ENCODE measurements at places on chromosomes 16 and 17.

DNA sequence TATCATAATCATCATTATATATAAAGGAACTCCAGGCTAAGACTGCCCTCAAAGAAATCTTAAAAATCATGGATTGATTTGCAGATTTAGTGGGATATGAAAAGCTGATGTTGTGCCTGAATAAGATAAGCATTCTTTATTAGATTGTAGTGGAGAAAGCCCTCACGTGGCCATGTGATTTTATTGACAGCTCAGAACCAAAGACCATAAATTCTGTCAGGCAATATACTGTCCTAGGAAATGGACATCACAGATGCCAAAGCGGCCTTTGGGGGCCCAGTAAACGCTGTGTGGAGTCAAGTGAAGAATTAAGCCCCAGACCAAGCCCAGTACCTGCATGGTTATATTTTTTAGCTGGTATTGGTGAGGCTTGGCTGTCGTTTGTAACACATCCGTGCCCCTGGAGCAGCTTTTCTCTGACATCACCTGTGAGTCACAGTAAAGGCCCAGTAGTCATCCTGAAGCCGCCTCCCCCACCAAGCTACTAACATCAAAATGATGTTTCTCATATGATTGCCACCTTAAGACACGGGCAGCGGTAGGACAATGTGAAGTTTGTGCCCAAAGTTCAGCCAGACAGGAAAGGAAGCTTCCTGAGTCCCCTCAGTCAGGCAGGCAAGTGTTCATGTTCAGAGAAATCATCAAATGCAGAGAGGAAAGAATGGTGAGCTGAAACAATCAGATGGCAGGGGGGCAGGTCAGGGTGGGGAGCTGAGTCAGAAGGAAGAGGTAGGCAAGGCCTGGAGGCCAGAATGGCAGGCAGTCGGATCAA lies 209.4 kb downstream of the IRX3 start:
- no peak for DNase-seq

- no peak for DNase-seq
Measured at GRCh38 chr16:88665148-88665547, 2.3 kb upstream of the MVD start.

DNA sequence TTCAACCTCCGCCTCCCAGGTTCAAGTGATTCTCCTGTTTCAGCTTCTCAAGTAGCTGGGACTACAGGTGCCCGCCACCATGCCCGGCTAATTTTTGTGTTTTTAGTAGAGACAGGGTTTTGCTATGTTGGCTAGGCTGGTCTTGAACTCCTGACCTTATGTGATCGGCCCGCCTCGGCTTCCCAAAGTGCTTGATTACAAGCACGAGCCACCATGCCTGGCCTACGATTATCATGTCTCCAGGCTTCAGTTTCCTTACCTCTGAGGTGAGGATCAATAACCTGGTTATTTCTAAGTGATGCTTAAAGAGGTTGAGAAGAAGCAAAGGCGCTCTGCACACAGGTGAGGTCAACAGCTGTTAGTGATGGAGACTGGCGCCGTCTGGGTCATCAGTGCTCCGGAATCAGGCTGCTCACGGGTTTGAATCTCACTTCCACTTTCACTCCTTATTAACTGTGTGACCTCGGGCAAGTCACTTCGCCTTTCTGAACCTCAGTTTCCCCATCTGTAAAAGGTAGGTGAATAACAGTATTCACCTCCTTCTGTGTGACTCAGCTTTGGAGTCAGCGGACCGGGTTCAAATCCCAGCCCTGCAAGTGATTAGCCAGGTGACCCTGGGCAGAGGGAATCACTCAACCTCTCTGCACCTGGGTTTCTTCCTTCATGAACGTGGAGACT lies 745 bp upstream of the ABCC1 start:
- no peak for DNase-seq

- DNase-seq: no peak
Measured at GRCh38 chr16:88651276-88651988, 579 bp upstream of the CYBA start.

- no peak for DNase-seq
Measured at GRCh38 chr17:47708864-47709541, 15.0 kb downstream of the TBKBP1 start.

GRCh38 chr17:52751051-52751450 lies 592.5 kb upstream of the CA10 start:
- no peak for DNase-seq

DNA sequence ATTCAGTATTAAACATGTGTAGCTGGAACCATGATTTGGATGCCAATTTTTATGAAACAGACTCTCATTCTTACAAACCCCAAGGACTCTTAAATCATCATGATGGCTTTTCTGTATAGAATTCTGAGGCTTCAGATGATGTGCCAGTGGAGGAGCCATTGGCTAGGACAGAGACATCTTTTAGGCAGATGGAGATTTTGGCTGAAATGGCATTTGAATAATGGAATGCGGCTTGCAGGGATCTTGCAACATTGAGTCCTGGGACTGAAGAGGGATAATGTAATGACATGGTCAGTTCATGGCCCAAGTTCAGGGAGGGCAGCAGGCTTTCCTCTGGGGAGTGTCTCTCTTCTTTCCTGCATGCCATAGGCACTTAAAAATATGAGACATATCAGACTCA lies 172.4 kb downstream of the ABCA8 start:
- DNase-seq: no peak

GRCh38 chr16:86016201-86016965 lies 117.4 kb downstream of the IRF8 start:
- no peak for DNase-seq

GRCh38 chr16:53664724-53665345 lies 38.8 kb downstream of the RPGRIP1L start:
- no peak for DNase-seq

GRCh38 chr17:57862694-57863667 lies 13.1 kb upstream of the MRPS23 start:
- no peak for DNase-seq

DNA sequence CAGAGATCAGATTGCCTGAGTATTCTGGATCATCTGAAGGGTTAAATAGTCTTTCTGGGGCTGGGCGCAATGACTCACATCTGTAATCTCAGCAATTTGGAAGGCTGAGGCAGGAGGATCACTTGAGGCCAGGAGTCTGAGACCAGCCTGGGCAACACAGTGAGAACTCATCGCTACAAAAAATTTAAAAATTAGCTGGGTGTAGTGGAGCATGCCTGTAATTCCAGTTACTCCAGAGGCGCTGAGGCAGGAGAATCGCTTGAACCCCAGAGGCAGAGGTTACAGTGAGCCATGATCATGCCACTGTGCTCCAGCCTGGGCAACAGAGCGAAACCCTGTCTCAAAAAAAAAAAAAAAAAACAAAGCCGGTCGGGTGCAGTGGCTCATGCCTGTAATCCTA lies 15.7 kb downstream of the MVP start:
- DNase-seq: no peak

- DNase-seq: no peak
Measured at GRCh38 chr17:37194208-37194607, 181.6 kb upstream of the C17orf78 start.

- no peak for DNase-seq
Measured at GRCh38 chr17:39057701-39058206, 90.6 kb upstream of the FBXO47 start.

DNA sequence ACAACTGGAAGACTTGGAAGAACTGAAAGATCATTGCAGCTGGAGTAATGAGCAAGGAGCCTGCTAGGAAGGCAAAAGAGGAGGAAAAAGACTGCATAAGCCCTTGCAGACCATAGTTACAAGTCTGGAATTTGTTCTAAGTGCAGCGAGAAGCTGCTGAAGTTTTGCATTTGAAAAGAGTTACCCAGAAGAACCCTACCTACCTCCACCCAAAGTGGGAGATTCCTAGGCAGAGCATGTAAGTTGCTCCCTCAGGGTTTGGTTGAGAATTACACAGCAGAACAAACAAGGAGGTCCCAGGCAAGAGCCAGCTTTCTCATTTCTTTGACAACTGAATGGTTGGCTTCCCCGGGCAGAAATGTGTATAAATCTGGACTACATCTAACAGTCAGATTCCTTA lies 118.7 kb upstream of the NUDT7 start:
- DNase-seq: no peak

GRCh38 chr17:20934288-20934687 lies 108.5 kb downstream of the USP22 start:
- no peak for DNase-seq

DNA sequence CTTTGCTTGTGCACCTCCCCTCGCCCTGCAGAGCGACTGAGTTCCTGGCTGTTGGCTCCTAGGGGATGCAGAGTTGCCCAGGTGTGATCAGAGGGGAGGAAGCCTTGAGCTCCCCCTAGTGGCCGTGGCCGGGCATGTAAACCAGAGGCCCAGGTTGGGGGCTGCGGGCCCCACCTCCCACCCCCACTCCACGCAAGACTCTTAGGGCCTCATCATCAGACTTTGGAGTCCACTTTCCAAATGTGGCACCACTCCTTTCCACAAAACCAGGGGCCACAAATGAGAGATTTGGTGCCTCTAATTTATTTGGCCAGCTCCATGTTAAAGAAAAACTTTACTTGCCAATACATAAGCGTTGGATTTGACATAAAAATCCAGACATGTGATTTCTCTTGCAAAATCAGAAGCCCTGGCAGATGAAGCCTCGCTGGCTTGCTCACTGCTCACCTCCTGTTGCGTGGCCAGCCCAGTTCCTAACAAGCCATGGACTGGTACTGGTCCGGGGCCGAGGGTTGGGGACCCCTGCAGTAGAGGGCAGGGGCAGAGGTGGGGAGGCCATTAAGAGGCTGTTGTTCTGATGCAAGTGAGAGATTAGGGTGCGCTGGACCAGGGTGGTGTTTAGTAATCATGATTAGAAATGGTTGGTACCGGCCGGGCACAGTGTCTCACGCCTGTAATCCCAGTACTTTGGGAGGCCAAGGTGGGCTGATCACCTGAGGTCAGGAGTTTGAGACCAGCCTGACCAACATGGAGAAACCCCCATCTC lies 28.7 kb upstream of the GAS7 start:
- no peak for DNase-seq

GRCh38 chr17:71764505-71764904 lies 356.3 kb upstream of the SOX9 start:
- DNase-seq: no peak

GRCh38 chr17:67836205-67836987 lies 11.1 kb downstream of the BPTF start:
- no peak for DNase-seq

- no peak for DNase-seq
Measured at GRCh38 chr16:75550211-75550662, 5.8 kb downstream of the TMEM231 start.

GRCh38 chr17:78448356-78448993 lies 70.0 kb downstream of the PGS1 start:
- no peak for DNase-seq

DNA sequence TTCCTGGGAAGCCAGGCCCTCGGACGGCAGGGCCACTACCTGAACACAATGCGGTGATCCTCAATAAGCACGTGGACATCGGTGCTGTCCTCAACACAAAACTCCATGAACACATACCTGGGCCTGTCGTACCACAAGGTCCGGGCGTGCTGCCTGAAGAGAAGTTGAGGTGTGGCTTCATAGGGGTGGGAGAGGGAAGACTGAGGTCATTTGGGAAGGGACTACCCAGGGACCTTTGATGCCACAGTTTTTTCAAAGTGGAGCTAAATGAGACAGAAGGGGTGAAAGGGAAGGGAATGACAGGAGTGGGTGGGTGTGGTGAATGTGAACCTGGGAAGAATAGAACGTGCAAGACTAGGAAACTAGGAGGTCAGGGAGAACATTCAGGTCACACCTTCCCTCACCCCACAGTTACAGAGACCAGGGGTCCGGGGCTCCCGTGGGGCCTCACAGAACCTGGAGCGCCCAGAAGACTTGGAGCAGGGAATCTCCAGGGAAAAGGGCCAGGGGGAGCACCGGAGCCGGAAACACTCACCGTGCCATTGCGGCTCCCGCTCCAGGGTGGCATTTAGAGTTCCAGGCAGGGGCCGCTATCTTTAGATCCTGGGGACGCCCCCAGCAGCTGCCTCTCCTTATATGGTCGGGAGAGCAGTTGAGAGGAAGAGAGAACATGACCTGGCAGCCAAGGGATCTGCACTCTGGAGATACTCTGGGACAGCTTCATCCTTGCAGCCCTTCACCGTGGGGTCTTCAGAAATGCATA lies at the start of gene PTGES3L:
TSS of gene PTGES3L (minus strand) at position 570 of the 763 bp plus-strand sequence. CDS start at position 543, 27 bp downstream.
- no peak for DNase-seq

DNA sequence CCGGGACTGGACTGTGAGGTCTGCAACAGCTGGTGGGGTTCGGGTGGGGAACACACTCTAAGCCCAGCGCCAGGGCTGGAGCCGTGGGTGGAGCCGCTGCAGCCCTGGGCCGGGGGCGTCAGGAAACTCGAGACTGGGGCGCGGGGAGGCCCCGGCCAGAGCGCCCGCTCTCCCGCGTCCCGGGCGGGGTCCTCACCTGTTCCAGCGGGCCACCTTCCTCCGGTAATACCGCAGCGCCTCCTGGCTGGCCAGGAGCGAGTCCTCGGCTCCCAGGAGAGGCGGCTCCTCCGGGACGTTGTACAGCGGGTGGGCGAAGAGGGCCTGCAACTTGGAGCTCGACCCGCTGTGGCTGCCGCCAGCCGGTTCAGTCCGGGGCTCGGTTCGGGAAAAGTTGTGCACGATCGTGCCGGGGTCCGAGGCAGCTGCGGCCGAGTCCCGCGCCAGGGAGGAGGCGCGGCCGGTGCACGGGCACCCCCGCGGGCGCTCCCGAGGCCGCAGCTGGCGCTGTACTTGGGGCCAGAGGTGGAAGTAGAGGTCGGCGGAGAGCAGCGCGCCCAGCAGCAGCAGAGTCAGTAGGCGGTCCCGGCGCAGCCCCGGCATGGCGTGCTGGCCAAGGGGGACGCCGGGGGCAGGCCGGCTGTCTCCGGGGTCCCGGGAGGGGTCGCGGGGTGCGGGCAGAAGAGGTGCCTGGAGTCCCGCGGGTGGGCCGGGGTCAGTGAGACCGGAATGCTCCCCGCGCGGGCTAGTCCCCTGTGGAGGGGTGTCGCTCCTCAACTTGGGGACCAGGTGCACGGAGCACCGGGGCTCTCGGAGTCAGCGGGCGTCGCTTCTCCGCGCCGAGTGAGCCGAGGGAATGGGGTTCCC lies 868 bp downstream of the FAM20A start:
- no peak for DNase-seq

DNA sequence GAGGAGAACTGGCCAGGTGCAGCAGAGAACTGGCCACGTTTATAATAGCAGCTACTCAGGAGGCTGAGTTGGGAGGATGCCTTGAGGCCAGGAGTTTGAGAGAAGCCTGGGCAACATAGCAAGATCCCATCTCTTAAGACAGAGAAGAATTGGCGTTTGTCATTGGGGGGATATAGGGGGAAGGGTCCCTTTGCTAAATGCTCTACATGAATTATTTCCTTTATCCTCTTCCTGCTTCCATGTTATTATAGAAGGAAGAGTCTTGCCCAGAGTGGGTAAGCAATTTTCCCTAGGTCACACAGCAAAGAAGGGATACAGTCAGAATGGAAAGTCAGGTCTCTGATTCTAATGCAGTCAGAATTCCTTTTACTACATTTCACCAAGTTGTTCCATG lies 68.0 kb downstream of the MYH11 start:
- no peak for DNase-seq

GRCh38 chr16:48409839-48410632 lies 24.8 kb upstream of the SIAH1 start:
- no peak for DNase-seq

- DNase-seq: no peak
Measured at GRCh38 chr16:88345721-88346560, 36.8 kb upstream of the ZNF469 start.

GRCh38 chr17:40399185-40399584 lies 18.5 kb downstream of the TOP2A start:
- DNase-seq: peak; percentile 28

GRCh38 chr17:34071886-34072420 lies 183.1 kb upstream of the CCL2 start:
- DNase-seq: no peak

GRCh38 chr17:17748604-17749003 lies 67.3 kb downstream of the RAI1 start:
- no peak for DNase-seq

- no peak for DNase-seq
Measured at GRCh38 chr17:7266784-7267183, 4.5 kb upstream of the CLDN7 start.

Measured in urinary bladder (tissue), 4 donors.